ENCODE measurements at places on chromosomes 2 and 18.
A peak's percentile ranks its signal among the peaks of the same experiment; 100 is the strongest.

GRCh38 chr18:44996261-44996660 is 315.6 kb downstream of the SETBP1 start:
- no peak overlapping the region for H3K27ac ChIP-seq
- peak; percentile 45 for DNase-seq
- H3K4me3 ChIP-seq, result no peak overlapping the region

- no peak overlapping the region for H3K4me3 ChIP-seq
- no peaks in the 10 kb centered on the region for H3K4me1 ChIP-seq
- H3K27ac ChIP-seq, result no peak overlapping the region
- H3K27me3 ChIP-seq, result no peaks in the 10 kb centered on the region
These were observed 288.3 kb downstream of the RDH14 start for GRCh38 chr2:18272148-18272494.

- no peak for DNase-seq
- no peaks in the 10 kb centered on the region for H3K36me3 ChIP-seq
These were observed 187.1 kb upstream of the HAAO start for GRCh38 chr2:42979416-42979869.

- no peaks in the 10 kb centered on the region for H3K36me3 ChIP-seq
- no peak overlapping the region for H3K27ac ChIP-seq
- no peaks in the 10 kb centered on the region for H3K27me3 ChIP-seq
- DNase-seq, result no peak
- no peak overlapping the region for H3K4me3 ChIP-seq
- H3K4me1 ChIP-seq, result peaks cover 29% of the 10 kb centered on the region
These were observed 48.0 kb downstream of the COA5 start for GRCh38 chr2:98560256-98560771.

- no peaks in the 10 kb centered on the region for H3K4me1 ChIP-seq
- no peak overlapping the region for H3K27ac ChIP-seq
- no peak for DNase-seq
- no peaks in the 10 kb centered on the region for H3K36me3 ChIP-seq
- no peaks in the 10 kb centered on the region for H3K27me3 ChIP-seq
These were observed 112.0 kb upstream of the NDUFV2 start for GRCh38 chr18:8990276-8991031.

Data from B cell (primary cell).